ENCODE measurements at places on chromosomes 3 and 15.

- no peak for DNase-seq
Measured at GRCh38 chr3:113185194-113185835, 26.0 kb upstream of the BOC start.

- no peak for DNase-seq
Measured at GRCh38 chr15:85168642-85169173, 187.1 kb downstream of the PDE8A start.

DNA sequence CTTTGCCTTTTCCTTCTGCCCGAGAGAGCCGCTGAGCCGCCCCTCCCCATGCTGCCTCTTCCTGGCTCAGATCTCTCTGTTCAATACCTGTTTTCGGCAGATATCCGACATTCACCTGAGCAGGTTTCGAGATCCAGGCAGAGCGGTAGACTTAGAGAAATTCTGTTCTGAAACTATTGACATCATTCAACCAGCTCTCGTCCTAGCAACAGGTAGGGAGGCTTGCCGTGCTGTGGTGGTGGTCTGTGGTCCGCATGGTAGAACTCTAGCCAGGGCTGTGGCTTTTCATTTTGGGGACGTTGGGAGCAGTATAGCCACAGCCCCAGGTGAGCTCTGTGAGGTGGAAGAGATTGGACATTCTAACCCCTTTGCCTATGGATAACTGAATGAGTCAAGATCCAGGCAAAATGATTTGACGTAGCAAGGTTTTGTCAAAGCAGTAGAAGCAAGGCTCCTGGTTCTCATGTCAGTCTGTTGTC lies 810 bp downstream of the TMEM62 start:
- no peak for DNase-seq

DNA sequence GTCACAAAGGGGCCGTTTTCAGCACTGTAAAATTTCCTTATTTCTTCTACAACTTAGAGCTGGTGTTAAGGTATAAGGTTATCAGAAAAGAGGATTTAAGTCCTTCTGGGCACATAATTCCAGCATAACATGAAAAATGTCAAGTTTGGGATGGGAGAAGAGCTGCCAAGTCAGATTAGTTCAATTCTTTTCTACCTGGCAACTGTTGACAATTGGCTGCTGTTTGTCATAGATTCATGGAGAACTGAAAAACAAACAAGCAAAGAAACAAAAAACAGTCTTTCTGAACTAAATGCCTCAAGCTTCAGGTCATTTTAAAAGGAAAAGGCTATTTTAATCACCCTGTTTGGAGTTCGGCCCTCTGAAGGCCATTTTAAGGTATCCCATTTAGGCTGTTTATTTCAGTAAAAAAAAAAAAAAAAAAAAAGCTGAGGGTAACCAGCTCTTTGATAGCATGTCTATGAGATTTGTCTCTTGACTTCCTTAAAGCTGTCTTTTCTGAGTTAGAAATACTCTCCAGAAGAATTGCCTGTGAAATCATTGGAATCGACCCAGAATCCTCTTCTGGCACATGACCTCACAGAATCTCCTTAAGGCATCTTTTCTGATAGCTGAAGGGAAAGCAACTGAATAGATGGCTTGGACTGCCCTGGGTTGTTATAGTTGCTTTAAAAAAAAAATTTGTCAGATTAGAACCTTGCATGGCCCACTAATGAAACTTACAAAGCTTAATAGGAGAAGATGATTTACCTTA lies 173.3 kb downstream of the SEMA6D start:
- DNase-seq, result no peak

GRCh38 chr15:29935296-29936004 lies 113.2 kb upstream of the TJP1 start:
- no peak for DNase-seq

- DNase-seq, result no peak
Measured at GRCh38 chr15:70793694-70794093, 30.3 kb upstream of the UACA start.

DNA sequence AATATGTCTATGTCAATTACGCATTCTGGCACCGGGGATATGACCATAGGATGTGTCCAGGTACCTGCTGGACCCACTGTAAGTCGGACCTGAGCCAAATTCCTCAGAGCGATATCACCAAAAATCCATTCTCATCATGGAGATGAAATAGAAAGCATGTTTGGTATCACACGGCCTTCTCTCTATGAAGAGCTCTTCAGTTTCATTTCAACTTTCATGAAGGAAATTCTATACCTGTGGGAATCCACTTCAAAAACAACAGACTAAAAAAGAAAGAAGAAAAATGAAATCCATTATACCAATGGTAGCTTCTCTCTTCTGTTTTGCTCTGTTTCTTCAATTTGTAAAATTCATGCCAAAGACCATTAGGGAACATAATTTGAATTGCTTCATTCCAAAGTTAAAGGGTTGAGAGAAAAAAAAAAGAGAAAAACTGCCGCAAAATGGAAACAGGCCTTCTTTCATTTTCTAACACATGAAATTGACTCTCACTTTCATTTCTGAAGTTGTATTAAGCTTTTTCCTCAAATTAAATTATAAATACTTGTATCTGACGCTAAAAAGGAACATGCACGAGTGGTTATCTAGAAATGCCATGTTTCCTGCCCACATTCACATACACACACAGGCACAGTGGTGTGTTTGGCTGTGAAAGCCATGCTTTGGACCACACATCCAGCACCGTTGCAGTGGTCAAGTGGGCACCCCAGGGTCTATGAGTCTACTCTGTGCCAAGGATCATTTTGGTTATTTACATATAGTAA lies 46.9 kb upstream of the DIPK2A start:
- DNase-seq, result no peak

Measured in retinal pigment epithelial cell (primary cell).